NCI-H226 (cell line): ENCODE measurements at places on chromosomes 5 and 9.

GRCh38 chr9:127817881-127818434 is 15.3 kb downstream of the FPGS start:
- no peak for DNase-seq

DNA sequence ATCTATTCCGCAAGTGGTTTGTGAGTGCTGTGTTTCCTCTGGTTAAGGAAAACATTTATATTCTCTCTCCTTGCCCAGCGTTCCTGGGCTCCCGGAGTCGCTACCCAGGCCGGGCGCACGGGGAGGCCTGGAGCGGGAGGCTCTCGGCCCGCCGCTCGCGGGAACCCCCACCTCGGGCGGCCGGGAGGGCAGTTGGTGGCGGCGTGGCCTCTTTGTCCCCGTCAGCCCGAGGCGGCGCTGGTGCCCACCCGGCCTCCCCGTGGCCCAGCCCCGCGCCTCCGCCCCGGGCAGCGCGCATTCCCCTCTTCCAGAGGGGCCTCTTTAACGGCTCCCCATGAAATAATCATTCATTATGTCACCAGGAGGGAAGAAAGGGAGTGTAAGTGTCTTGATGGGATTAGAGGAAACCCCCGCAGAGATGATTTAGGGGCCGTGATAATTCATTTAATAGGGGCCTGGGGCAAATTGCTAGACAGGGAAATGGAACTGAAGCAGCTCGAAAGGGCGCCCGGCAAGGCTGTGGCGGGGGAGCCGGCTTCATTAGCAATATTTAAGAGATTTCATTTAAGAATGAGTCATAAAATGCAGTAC is 181.9 kb upstream of the TBCA start:
- DNase-seq, result no peak

DNA sequence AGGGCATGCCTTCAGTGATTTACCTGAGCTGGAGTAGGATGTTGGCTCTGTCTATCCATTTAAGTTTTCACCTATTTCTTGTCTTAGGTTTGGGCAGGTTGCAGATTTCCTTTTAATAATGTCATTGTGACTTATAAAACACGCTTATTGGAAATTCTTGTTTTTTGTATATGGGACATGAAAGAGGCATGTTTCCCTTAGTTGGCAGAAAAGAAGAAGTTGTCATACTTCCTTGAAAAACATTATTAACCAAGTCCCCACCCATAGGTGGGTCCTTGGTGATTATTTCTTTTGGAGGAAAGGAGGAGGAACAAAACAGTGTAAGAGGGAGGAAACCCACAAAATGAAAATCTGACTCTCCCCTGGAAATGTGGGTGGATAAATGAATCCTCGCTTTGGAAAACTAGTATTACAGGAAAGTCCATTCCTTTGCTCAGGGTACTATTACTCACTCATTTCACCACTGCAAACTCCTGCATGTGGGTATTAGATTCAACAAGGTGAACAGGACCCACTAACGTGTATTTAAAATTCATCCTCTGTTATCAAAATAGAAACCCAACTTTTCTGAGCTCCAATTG is 9.3 kb downstream of the CER1 start:
- no peak for DNase-seq

DNA sequence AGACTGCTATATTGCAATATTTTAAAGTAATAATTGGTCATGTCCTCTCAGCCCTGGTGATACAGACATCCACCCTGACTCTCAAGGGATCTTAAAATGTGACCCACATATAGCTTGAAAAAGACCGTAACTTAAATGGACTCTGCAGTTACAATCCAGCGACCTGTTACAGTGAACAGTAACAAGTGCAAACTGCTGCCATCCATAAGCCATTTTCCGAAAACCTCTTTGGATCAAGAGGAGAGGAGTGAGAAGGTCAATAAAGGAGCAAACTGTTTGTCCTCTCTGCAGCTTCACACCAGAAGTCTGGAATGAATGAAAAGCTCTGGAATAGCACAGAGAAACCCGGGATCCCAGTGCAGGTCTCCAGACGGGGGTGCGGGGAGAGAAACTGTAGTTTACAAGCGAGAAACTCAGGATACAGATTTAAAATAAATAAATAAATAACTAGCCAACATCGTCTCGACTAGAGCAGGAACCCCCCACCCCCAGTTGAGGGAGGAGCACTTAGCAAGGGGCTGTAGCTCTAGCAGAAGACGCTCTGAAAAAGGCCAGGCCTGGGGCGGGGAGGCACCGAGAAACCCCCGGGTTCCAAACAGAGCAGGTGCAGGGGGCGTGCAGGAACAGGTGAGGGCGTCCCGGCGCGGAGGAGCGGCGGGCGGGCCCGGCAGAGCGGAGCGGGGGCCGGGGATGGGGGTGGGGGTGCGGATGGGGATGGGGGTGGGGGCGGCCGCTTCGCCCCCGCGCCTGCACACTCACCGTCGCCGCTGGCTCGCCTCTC is 572 bp downstream of the ZDHHC21 start:
- DNase-seq, result no peak

GRCh38 chr9:73234008-73234360 is 82.3 kb downstream of the ANXA1 start:
- DNase-seq, result no peak

DNA sequence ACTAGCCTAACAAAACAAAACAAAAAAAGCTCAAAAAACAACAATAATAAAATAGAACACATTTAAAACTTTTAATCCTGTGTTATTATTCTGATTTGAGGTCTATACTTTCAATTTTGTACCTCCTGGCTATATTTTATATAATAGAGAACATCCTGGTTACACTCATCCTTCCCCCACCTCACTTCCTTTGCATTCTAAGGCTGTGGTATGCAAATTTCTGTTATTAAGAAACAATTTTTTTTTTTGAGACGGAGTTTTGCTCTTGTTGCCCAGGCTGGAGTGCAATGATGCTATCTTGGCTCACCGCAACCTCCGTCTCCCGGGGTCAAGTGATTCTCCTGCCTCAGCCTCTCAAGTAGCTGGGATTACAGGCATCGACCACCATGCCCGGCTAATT is 3.1 kb upstream of the RPL37 start:
- DNase-seq, result no peak

DNA sequence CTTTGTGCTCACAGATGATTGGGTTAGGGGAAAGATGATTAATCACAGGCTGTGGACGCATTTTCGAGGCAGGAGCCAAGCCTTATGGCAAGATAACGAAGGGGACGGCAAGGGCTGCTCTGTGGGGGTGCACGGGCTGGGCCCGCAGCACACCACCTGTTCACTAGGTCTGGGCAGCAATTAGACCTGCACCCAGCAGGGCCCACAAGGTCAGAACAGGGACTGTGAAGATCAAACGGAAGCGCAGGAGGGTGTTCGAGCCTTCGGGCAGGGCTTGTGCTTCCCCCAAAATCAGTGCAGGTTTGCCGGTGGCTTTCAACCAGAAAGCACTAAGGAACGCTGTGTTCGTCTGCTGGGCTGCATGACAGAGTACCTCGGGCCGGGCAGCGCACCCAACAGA is 73.7 kb downstream of the UBE2QL1 start:
- DNase-seq, result no peak
